ENCODE measurements at places on chromosomes 11 and 22.

- peak; percentile 86 for DNase-seq
Measured at GRCh38 chr22:20750461-20751184, 23.3 kb upstream of the SERPIND1 start.

DNA sequence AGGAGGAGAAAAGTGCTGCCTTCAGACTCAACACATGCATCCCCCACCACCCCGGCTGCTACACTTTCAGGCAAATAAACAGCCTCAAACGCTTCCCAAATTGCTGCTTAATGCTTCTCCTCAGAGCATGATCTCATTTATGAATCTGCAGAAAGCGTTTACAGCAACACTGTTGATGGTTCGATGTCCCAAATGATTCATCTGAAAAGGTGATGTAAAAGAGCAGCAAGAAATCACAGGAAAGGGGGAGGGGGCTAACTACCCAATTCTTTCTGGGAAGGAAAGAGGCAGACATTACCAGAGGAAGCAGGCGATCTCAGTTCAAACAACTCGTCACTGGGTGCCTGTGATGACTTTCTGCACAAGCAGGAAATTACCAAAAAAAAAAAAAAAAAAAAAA is 119.6 kb downstream of the TENM4 start:
- no peak for DNase-seq

DNA sequence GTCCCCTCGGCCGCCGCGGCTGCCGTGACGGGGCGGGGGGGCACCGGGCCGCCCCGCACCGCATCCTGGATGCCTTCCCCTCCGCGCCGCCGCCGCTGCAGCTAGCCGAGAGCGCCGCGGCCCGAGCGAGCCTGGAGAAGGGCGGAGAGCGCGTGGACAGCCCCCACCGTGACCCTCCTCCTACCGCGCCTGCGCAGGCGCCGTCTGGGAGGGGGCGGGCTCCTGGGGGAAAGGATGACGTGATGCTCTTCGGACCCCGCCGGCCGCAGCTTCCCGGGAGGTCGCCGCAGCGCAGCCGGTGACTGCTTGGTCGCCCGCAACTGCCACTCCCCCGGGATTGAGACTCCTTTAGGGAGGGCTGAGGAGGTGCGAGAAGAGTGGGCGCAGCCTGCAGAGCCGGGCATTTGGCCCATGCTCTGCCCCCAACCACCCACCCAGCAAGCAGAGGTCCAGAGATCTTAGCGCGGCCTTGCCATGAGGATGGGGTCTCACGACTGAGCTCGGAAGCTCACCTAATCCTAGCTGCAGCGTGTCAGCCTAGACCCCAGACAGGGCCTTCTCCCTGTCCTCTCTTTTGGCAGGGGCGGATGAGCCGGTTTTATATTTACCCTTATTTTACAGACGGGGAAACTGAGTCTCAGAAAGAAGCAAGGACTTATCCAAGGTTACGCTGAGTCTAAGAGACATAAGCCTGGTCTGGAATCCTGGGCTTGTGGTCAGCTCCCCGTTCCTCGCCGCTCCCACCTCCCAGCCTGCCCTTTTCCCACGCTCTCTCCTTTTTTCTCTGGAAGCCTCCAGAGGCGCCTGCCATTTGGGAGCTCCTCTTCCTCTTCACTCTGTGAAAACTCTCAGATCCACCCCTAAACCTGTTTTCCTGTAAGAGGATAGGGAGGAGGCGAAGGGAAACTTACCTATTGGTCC is at the start of gene DENND5A:
TSS of gene DENND5A (minus strand) at position 140 of the 921 bp plus-strand sequence. CDS start 281 bp downstream, outside the sequence.
- peak; percentile 70 for DNase-seq

DNA sequence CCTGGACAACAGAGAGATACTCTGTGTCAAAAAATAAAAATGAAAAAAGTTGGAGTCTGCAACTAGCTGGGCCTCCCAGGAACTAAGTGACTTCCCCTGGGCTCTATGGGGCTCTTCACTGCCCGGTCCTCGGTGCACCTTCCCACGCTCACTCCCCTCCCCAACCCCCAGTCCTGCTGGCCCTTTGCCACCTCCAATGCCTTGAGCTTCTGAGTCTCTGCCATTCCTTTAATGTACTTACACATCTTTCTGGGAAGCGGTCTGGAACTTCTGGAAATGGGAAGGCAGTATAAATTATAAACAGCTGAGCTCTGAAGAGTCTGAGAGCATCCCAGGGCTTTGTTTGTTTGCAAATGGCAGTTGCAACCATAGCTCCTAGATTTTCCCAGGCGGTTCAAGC is 5.9 kb upstream of the BATF2 start:
- no peak for DNase-seq
